ENCODE measurements at places on chromosomes 1 and 21.

- DNase-seq = no peak
Measured at GRCh38 chr1:40312238-40313205, 4.6 kb downstream of the COL9A2 start.

DNA sequence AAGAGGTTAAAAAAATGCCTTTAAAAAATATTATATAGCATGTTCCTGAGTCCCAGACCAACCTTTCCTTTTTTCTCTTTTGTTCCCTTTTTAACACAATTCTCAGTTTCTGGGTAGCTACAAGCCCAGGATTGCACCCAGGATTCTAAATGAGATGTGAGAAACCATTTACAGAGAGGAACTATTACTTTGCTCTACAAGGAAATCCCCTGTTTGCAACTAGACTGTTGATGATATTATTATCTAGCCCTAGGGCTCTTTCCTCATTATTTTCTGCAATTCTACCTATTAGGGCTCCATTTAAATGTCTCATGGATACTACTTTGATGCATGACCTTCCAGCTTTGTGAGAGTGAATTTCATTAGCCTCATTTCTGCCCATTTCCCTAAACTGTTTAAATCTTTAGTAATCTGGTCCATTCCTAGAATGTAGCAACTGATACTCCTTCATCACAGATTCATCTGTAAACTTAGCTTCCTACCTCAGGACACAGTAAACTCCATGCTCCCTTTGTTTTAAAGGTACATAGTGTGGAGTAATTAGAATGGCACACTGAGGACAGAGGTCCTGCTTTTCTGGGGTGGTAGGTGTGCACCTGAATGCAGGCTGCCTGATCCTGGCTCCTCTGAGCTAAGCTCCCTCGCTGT lies 7.1 kb upstream of the KIF14 start:
- DNase-seq = no peak

- DNase-seq = no peak
Measured at GRCh38 chr1:160520999-160521398, 2.1 kb downstream of the SLAMF6 start.

- peak; percentile 99 for DNase-seq
Measured at GRCh38 chr1:235067396-235068157, 61.1 kb downstream of the TOMM20 start.

- DNase-seq = peak; percentile 80
Measured at GRCh38 chr1:19643602-19644394, at the start of gene NBL1. TSS of gene NBL1 (plus strand) at chr1:19644311. CDS start at chr1:19655031, 10,720 bp downstream.

DNA sequence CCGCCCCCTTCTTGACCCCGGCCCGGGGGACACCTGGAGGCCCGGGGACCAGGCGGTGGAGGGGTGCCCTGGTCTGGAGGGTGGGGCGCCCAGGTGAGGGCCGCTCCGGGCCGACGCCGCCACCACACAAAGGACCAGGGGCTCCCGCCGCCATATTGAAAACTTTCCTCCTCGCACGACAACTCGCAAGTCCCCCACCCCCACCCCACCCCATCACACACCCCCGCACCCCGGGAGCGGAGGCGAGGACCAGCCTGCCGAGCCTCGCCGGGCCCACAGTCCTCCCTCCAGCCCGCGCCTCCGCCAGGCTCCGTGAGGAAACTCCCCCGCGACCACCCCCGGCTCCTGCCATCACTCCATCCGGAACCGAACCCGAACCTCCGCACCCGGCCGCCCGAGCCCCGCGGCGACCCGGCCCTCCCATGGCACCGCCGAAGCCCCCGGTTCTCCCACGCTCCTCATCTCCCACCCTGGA lies 733 bp downstream of the KDM5B start:
- peak; percentile 36 for DNase-seq

- DNase-seq = no peak
Measured at GRCh38 chr1:25073640-25074270, 143.7 kb upstream of the RUNX3 start.

- peak; percentile 33 for DNase-seq
Measured at GRCh38 chr1:54125386-54126070, 27.3 kb downstream of the CDCP2 start.

DNA sequence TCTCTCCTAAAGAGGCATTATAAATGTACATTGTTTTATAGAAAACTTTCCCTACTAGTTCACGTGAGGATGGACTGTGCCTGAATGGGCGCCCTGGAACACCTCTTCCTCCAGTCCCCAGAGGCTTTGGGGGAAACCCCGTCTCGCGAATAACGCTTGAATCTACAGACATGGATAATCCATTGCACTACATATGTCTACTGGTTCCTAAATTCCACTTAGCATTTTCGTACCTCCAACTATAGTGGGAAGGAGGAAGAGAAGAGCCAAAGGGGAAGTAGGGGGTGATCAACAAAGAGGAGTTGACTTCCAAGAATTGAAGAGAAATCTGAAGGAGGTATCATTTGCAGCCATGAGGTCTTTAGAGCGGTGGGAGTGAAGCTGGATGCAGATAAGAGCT lies 11.1 kb downstream of the BARHL2 start:
- DNase-seq = no peak

DNA sequence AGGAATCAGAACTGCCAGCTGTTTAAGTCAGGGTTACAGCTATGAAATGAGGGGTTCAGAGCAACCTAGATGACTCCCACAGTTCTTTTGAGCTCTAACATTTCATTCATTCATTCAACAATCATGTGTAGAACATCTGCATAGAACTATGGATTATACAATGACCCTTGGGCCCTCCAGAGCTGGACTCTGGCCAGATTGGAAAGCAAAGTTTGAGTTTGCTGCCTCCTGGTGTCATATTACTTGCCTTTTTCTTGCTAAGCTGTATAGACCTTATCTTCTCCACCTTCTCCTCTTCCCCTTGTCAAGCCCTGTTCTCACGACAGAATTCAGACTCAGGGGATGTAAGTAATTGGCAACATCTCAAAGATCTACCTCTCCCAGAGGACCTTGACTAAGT lies 4.0 kb downstream of the CASQ2 start:
- DNase-seq = peak; percentile 70

DNA sequence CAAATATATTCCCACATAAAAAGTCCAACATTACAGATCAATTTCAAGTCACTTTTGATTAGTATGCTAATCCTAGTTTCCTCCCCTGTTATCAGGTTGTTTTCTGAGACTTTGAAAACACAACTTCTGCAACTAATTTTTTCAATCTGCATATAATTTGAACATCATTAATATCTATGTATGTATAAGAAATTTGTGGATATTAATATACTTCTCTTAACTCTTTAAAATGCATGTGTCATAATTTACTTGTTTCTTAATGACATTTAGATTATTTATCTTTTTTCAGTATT lies 48.6 kb downstream of the EXO1 start:
- no peak for DNase-seq

DNA sequence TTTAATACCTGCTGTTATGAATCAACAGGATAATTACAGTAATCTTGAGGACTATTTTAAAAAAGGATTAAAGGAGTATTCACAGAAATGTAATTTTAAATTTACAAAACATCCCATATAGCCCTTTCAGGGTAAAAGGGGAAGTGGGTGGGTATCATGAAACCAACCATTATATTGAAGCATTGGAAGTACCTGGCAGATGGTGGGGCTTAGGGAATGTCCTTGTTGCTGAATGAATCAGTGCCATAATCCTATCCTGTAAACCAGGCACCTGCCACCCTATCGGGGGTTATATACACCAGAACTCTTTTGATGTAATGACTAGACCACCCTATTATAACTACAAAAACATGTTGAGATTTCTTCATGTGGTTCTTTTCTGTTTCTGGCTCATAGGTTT lies 30.4 kb downstream of the CDC14A start:
- no peak for DNase-seq

- DNase-seq = peak; percentile 95
Measured at GRCh38 chr1:238485057-238485911, 594.6 kb upstream of the ZP4 start.

DNA sequence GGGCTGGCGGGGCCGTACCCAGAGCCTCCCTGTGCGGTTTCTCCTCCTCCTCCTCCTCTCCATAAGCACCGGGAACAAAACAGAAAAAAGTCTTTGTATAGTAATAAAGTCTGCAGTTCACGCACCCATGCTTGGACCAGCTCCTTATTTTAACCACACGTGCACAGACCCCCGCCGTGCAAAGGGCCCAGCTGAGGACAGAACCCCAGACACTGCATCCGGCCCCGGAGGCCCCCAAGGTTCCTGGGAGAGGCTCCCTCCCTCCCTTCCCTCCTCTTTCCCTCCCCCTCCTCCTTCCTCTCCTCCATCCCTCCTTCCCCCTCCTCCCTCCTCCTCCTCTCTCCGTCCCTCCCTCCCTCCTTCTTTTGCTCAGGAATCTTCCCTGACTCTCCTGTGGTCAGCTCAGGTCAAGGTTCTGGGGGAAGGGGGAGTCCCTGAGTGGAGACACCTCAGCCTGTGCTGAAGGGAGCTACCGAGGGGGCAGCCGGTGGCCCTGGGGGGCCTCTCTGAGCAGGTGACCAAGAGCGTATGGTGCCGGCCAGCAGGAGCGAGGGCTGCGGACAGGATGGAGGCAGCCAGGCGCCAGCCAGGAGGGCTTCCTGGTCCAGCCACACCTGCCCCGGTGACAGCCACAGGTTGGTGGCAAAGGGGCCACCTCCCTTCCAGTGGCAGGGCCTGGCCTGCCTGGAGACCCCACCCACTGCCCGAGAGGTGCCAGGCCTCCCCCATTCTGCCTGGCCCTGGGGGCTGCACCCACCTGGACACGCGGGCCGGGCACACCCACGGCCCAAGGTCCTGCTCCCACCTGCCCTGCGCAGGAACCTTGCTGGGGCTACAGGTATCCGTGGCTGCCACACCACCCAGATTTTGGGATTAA lies 3.2 kb upstream of the TTLL10 start:
- DNase-seq = peak; percentile 8

DNA sequence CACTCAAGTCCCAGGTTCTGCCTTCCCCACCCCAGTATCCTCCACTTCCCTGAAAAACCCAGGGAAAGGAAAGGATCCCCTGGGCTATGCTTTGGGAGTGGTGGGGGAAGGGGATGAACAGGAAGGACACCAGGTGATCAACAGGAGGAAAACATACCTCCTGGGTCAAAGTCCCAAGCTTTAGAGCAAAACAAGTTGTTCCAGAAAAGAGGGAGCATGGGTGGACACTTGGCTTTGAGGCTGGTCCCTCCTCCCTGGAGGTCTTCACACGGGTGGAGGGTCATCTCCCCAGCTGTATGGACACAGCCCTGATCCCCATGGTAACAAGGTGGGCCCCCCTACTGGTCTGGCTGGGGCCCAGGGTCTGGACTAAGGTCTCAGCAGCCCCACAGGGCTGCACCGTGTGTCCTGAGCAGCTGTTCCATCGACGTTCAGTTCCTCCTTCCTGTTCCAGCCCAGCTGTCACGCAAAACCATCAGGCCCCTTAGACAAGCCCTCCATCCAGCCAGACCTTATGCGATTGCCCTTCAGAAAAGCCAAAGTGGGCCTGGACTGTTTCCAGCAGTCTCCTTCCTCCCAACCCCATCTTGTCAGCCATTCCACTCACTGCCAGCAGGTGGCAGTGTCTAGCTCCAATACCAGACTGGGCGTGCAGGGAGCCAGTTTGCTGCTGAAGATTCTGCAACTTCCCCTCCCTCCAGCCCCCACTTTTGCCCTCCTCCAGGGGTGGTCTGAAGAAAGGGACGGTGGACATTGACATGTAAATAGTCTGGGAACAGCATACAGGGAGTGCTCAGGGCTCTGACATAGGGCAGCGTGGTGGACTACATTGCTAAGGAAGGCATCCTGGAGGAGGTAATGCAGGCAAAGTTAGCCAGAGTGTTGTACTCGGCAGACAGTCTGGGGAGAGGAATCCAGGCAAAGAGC lies 2.9 kb upstream of the PDZK1IP1 start:
- peak; percentile 77 for DNase-seq
